ENCODE measurements at places on chromosomes 2 and 18.

DNA sequence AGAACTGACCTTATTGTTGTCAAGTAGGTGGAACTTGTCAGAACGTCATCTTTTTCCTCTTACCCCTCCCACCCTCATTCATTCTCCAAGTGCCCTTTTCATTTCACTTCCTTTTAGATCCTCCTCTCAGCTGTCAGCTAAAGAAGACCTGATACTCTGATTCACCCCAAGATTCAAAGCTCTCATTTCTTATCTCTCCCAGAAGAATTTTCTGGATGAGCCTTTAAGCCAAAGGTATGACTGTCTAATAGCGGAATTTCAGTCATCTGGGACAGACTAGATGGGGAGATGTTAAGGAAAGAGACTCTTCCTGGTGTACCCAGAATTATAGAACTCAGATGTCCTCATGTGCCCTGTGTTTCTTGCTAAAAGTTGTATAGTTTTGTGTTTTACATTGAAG lies 53.9 kb downstream of the TCF7L1 start:
- DNase-seq, result no peak

- DNase-seq, result no peak
Measured at GRCh38 chr2:6977786-6978185, 60.6 kb downstream of the RNF144A start.

GRCh38 chr2:129717560-129718130 lies 261.8 kb upstream of the RAB6C start:
- no peak for DNase-seq

GRCh38 chr2:73920577-73921545 lies 5.8 kb upstream of the DGUOK start:
- DNase-seq, result peak; percentile 36

GRCh38 chr18:5302606-5303005 lies 7.1 kb upstream of the ZBTB14 start:
- DNase-seq, result no peak

- peak; percentile 77 for DNase-seq
Measured at GRCh38 chr2:69642709-69643601, 584 bp downstream of the AAK1 start.

All from epithelial cell of esophagus (primary cell).